ENCODE measurements at places on chromosomes 13 and 19.

- DNase-seq, result no peak
Measured at GRCh38 chr13:30022796-30023195, 172.4 kb upstream of the UBL3 start.

- DNase-seq, result peak; percentile 42
Measured at GRCh38 chr19:16571283-16571682, 932 bp downstream of the SLC35E1 start.

DNA sequence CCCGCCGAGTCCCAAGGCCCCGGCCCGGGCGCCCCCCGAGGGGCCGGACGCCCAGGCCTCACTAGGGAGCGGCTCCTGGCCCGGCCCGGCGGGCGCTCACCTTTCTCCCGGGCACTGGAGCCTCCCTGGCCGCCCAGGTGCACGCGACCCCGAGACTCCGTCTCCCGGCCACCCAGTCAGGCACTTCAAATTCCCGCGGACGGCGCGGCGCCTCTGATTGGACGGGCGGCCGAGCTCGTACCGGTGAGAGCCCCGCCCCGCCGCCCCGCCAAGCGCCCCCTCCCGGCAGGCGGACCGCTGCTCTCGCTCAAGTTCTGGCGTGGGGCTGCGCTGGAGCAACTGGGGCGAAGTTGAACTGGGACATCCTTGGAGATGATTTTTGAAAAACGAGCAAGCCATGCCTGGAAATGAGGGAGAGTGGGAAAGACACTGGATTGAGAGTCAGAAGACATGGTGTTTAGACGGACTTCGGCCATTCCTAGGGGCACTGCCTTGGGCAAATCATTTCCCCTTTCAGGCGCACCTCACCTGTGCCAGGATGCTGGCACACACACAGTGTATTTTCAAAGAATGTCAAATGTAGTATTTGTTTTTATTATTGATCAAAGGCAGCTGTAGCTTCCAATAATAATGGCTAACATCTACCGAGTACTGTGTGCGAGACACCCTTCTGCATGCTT is 485.3 kb downstream of the UQCRFS1 start:
- no peak for DNase-seq

GRCh38 chr13:106384516-106384915 is 150.9 kb downstream of the EFNB2 start:
- DNase-seq, result no peak

DNA sequence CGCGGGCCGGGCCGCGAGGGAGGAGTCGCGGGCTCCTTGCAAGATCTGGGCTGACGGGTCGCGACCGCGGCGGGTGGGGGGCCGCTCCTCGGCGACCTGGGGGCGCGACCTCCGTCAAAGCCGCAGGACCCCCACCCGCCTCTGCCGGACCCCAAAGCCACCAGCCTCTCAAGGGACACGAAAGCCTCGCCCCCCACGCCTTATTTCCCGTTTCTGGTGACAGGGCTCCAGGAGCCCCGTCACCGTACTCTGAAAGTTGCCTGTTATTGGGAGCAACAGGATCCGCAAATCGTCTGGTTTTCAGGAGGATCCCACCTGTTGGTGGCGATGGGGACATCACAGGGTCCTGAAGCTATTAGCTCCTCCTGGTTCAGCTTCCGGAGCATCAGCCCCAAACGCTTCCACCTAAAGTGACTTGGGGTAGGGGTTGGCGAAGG is 530 bp downstream of the MAU2 start:
- peak; percentile 25 for DNase-seq

DNA sequence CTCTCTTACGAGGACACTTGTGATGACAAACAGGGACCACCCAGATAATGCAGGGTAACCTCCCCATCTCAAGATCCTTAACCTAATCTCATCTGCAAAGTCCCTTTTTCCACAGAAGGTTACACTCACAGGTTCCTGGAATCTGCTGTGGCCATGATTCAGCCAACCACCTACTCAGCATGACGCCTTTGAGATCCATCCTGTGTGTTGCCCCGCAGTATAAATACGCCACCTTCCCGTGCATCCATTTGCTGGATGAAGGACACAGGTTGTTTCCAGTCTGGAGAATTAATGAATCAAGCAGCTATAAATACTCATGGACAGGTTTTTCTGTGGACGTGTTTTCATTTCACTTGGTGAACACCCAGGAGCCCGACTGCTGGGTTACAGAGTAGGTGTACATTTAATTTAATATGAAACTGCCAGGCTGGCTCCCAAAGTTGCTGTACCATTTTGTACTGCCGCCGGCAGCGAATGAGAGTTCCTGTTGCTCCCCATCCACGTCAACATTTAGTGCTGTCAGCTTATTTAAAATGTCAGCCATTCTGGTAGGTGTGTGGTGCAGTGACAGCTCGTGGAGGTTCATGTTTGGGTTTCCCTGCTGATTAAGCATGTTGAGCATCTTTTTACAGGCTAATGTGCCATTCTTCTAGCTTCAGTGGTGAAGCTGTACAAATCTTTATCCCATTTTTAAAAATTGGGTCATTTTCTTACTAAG is 40.2 kb downstream of the ELL start:
- no peak for DNase-seq

- DNase-seq, result no peak
Measured at GRCh38 chr19:55315956-55316525, 9.1 kb downstream of the TMEM150B start.

GRCh38 chr19:15464394-15465385 is at the start of gene RASAL3:
RASAL3 (minus strand) TSS chr19:15464544; CDS start chr19:15464358, 186 bp downstream.
- DNase-seq, result no peak

DNA sequence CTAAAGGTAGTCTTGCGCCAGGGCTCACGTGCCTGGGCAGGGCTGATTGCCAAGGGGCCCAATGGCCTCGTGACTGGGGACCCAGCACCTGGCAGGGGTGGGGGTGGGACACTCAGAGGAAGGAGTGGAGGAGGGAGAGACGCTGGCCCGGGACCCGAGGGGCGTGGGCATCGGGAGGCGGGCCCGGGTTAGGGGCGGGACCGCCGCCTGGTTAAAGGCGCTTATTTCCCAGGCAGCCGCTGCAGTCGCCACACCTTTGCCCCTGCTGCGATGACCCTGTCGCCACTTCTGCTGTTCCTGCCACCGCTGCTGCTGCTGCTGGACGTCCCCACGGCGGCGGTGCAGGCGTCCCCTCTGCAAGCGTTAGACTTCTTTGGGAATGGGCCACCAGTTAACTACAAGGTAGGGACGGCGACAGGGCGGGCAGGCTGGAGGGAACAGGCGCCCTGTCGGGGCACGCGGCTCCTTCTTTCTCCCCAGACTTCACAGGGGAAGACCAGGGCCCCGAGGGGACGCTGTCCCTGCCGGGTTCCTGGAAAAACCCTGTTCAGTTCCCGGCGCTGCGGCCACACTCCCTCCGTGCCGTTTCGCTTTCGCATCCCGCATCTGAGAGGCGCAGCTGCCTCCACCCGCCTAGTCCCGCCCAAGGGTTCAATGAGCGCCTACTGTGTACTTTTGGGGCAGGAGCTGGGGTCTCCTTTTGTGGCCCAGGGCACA is at the start of gene IFI30:
IFI30 (plus strand) TSS at position 242 of the 717 bp plus-strand sequence; CDS start at position 271, 29 bp downstream.
- no peak for DNase-seq

DNA sequence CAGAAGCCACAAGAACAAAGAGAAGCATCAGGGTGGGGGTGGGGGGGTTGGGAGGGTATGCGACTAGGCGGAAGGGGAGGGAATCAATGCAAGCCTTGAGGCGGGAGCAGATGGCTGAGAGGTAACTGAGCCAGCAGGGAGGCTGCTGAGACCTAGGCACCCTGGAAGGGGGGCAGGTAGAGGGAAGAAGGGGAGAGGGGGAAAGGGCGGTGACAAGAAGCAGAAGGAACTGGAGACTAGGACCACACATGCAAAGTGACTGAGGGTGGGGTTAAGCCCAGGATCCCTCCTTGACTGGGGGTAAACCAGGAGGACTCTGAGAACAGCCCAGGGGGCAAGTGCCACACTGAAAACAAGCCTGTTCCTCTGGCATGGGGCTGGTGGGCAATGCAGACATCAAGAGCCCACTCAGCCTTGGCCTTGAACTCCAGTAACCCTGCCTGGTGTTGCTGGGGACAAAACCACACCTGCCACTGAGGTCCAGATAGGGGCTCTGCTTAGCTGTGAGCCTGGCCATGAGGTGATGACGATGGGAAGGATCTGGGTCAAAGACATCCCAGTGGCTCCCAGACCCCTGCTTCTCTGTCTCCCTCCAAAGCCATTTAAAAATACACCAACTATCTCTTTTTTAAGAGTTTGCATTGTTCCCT is 20.3 kb downstream of the OPA3 start:
- DNase-seq, result no peak

DNA sequence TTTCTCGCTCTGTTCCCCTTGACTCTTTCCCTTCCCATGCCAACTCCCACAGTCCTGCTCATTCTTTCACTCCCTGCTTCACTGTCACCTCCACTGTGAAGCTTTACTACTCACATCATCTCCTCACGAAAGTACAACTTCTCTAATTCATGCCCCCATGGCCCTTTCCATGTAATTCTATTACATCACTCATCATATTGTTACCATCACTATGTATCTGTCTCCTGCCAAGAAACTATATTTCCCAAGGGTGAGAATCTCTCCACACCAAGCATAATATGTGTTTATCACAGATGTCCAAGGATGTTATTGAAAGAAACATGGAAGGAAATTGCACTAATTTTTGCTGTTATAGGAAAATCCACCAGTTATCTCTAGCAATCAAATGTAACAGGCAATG is 37.2 kb upstream of the LRCH1 start:
- DNase-seq, result no peak

- DNase-seq, result no peak
Measured at GRCh38 chr19:11041966-11042627, 47.2 kb upstream of the LDLR start.

- DNase-seq, result peak; percentile 64
Measured at GRCh38 chr19:14383661-14384555, 2.7 kb downstream of the ADGRE5 start.

- DNase-seq, result no peak
Measured at GRCh38 chr13:43942286-43942685, 62.6 kb downstream of the LACC1 start.

DNA sequence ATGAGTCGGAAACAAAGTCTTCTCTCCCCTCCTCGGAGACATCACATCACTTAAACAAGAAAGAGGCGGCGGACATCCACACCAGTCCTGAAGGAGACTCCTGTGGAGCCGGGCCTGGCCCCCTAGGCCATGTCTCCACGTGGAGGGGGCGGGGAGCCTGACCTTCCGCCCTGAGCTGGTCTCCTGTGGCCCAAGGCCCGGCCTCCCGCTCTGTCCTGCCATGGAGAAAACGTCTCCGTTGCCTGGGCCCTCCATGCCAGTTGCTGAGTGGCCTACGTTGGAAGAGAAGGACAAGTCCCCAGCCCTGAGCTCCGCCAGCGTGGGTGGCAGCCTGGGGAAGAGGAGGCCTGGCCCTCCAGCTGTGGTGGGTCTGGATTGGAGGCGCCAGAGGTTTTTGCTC is 5.5 kb upstream of the CACTIN start:
- no peak for DNase-seq

GRCh38 chr19:38654628-38655055 is 7.2 kb downstream of the ACTN4 start:
- peak; percentile 95 for DNase-seq

DNA sequence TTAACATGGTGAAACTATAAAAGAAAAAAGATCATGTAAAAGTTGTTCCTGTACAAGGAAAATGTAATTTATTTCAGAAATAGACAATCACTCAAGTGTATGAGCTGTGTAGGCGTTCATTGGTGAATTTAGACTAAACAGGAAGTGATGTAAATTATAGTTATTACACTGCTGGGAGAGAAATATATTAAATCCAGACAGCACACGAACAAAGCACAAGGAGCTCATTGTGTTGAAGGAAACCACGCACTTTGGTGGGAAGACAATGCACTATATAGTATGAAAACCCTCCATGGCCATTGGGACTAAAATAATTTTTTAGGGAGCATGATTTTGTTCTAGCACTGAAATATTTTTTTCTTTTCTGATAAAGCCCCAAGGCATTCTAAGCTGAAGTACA is 450.5 kb downstream of the KLF12 start:
- no peak for DNase-seq

GRCh38 chr19:38739440-38740256 is 4.6 kb downstream of the CAPN12 start:
- DNase-seq, result no peak

- DNase-seq, result no peak
Measured at GRCh38 chr13:82330499-82330898, 1551.8 kb downstream of the SLITRK1 start.

DNA sequence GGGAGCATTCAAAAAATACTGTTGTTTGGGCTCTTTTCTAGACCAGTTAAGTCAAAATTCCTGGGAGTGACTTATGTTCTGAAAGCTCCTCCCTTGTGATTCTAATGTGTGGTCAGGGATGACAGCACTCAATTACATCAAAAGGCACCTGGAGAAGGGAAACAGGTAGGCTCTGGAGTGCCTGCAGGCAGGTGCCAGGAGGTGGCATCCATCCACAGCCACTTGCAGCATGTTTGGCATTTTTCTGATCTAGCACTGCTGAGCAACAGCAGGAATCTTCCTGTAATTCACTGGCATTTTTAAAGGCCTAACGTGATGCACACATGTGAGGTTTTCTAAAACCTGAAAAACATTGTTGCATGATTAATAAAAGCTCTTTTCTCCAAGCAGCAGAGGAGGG is 94.6 kb downstream of the CCNA1 start:
- DNase-seq, result no peak

- no peak for DNase-seq
Measured at GRCh38 chr13:19993024-19993423, 34.5 kb downstream of the ZMYM2 start.

DNA sequence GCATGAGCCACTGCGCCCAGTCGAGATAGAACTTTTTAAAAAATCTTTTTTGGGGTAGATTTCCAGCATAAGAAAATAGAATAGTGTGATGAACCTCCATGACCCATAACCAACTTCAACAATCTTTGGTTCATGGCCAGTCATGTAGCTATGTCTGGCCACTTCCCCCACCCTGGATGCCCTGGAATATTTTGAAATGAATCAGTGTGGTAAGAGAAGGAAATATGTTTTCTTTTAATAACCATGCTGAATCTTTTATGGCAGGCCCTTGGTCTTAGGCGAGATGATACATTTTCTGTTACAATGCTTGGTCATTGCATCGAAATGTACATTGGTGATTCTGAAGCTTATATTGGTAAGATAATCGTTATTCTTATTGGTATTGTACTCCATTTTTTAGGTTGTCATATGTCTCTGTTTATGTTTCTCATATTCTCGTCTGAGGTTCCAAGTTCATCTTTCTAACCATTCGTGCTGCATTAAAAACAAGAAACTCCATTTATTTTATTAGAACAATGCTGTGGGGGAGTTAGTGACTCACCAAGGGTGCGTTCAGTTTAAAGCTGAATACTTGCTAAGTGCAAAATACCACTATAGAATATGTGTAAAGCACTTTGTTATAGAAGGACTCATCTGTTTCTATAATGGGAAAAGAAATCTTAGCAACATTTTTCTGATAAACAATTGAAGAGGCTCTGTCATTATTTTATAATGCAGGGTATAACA is 16.4 kb upstream of the UPF3A start:
- no peak for DNase-seq

All from fibroblast of villous mesenchyme (primary cell).